Activated CD4-positive, alpha-beta T cell treated with anti-CD3 and anti-CD28 coated beads, Interleukin-2, Interleukin-4, amounts not matched to agents 100 ng/mL and 50 ng/mL, durations not matched to agents 16 hours and 8 hours (primary cell): ENCODE measurements at places on chromosomes 13 and 19.
A peak's percentile ranks its signal among the peaks of the same experiment; 100 is the strongest.

DNA sequence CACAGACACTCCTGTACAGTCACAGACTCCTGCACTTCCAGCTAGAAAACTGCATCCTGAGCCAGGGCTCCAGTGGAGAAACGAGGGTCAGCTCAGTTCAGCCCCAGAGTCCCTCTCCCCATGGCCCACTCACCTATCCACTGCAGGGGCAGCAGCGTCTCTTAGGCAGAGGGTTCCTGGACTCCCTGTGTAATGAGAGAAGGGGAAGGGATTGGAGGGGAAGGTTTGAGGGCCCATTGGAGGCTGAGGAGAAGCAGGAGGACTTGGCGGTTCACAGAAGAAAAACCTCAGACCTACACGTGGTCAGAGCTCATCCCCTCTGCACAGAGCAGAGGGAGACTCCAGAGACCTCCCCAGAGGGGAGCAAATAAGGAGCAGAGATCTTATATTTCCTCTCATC is 9.2 kb upstream of the CEACAM18 start:
- DNase-seq: no peak

- DNase-seq: peak; percentile 72
These were observed at the start of gene CTXN1 for GRCh38 chr19:7926021-7926726. Gene CTXN1 (minus strand): TSS chr19:7926135. CDS start chr19:7925538, 597 bp downstream.

- DNase-seq: no peak
These were observed 1.2 kb downstream of the SLC7A9 start for GRCh38 chr19:32868206-32868950.

DNA sequence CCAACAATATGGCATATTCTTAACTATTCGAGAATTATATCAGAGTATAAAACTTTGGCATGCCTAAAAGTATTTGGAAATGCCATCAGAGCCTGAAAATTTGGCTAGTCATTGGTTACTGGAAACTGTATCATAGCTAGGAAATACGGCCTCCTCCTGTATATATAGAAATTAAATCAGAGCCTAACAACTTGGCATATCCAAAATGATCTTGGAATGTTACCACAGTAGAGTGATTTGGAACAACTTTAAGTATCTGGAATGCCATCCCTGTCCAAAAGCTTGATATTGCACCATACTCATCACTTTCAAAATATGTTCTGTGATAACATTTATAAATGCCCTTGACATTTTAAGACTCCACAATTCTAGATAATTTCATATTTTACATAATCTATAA is 335.8 kb downstream of the SLITRK1 start:
- DNase-seq: no peak

GRCh38 chr13:107365466-107366215 is 797.7 kb upstream of the ARGLU1 start:
- DNase-seq: no peak

- no peak for DNase-seq
These were observed 8.5 kb downstream of the TRAPPC5 start for GRCh38 chr19:7689165-7689564.

DNA sequence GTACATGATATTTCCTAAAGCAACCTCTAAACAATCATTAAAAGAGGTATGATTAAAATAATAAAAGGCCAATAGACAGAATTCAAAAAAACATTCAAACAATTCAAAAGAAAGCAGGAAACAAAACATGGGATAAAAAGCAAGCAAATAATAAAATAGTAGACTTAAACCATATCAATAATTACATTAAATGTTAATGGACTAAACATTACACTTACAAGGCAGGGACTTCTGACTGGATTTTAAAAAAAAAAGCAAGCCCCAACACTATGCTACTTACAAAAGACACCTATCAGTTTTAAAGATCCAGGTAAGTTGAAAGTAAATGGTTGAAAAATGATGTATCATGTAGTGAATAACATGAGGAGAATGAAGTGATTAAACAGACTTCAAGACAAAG is 65.2 kb downstream of the KLF2 start:
- no peak for DNase-seq

DNA sequence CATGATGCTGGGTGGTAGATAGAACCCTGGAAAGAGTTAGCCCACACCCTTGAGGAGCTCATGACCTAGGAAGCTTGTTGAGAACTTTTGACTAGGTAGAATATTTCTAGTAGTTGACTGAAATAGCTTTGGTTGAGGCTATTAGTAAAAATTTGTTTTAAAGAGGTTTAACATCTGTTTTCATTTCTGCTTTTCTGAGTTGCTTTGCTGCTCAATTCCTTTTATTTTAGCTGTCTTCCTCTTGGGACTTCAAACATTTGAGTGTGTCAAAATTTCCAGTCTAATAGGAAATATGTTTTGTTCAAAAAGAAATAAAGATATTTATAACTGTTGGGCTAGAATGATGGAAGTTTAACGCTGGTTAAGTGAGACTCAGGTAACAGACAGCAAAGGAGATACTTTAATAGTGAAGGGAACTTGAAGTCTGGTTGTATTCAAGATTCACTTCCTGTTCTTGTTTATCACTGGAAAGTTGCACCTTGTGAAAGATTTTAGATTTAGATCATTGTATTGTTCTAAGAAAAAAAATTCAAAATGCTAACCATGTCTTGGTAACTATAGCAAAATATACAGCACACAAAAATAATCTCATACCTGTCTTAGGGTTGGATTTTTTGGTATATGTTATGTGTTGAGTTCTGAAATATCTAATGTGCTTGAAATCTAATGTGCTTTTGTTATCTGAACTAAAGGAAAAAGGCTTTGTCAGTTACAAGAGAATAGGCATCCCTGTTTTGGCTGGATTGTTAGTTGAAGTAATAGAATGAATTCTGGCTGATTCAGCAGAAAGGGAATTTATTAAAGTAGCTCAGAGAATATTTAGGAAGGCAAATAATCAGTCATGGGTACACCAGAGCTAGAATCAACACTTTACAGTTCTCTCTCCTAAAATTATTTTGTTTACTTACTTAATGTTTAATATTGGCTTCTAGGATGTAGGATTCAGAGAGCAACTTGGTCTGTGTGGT is 24.4 kb upstream of the GPR18 start:
- no peak for DNase-seq

GRCh38 chr19:48836089-48837017 is at the start of gene HSD17B14:
Gene HSD17B14 (minus strand): TSS chr19:48836491. CDS start chr19:48836411, 80 bp downstream.
- DNase-seq: no peak
